ENCODE measurements at places on chromosomes 2 and 18.

- no peak for DNase-seq
Observed at GRCh38 chr2:1032030-1032429, 81.4 kb downstream of the SNTG2 start.

GRCh38 chr18:9000733-9001132 is 101.8 kb upstream of the NDUFV2 start:
- no peak for DNase-seq

GRCh38 chr2:52072949-52073348 is 1041.0 kb upstream of the NRXN1 start:
- DNase-seq = no peak

DNA sequence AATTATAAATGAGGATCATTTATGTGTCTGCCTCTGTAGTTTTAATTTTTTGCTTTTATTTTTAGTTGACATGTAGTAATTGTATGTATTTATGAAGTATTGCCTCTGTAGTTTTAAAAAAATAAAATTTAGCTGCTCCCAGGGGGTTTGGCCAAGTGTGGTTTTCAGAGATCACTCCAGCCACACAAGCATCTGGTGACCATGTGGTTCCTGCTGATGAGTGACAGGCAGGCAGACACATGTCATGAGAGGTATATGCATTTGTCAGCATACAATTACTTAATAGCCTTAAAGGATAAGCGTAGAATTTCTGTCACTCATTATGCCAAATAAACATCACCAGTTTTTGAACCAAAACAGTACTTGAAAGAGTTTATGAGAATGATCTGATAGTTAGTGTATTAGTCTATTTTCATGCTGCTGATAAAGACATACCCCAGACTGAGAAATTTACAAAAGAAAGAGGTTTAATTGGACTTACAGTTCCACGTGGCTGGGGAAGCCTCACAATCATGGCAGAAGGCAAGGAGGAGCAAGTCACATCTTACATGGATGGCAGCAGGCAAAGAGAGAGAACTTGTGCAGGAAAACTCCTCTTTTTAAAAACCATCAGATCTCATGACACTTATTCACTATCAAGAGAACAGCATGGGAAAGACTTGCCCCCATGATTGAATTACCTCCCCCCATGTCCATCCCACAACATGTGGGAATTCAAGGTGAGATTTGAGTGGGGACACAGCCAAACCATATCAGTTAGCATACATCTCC is 29.6 kb downstream of the MREG start:
- DNase-seq = no peak

DNA sequence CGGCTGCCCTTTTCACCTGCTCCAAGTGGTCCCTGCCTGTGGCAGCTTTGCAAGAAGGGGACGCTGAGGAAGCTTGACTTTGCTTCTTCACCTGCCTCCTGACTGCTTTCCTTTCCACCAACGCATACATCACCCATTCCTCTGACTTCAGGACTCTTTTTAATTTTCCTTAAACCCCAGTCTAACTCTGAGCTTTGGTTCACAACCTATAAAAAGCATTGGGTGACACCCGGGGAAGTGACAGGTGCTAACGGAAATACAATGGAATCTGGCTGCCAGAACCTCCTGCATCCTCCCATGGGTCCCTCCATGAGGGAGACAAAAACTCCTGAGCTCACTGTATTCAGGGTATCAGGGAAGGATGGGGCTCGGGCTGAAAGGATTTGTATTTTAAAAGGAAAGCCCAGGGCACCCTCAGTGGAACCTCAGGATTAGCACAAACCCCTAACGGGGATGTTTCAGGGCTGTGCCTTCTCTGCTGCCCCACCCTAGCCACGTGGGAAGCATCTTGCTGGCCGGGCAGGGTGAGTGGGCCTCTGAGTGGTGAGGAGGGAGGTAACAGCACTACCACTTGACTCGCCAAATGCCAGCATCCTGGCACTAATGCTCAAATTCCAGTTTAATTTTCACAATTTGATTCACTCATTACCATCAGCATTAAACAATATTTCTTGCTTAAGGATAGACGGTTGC is 284.8 kb downstream of the CELF4 start:
- DNase-seq = no peak

DNA sequence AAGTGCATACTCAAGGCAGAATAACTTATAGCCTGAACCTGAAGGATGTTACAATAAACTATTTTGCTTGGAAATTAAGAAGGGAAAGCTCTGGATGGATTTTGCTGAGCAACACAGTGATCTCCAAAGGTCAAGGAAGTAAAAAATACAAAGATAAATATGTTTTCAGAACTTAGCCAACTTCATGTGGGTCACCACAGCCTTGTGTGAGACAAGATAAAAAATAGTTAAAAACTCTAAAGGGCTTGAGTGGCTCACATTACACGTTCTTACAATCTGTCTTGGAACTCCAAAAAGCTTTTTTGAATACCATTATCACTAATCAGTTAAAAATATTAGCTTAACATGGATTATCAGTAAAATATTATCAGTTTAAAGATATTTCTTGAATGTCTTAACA is 28.9 kb upstream of the MTX2 start:
- DNase-seq = no peak

DNA sequence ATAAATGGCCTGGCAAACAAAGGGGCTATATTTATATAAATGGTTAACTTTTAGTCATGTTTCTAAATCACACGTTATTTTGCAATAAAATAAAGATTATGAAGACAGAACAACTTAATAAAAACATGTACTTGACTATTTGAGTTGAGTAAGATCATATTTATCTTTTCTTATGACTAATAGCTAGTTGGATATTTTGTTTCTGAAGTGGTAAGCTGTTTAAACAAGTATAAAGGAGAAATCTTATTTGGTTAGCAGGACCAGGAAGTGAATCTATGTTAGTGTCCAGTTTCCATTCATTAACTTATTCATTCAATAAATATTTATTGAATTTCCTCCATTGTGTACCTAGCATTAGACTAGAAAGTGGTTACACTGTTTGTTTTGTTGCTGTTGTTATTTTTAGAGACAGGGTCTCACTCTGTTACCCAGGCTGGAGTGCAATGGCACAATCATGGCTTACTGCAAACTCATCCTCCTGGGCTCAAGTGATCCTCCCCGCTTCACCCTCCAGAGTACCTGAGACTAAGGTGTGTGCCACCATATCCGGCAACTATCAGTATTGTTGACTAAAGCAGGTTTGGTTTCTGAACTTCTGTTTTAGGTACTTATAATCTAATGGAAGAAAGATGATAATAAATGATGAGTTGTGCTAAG is 312.6 kb downstream of the DPP10 start:
- DNase-seq = no peak

GRCh38 chr2:168698969-168699368 is 103.5 kb upstream of the NOSTRIN start:
- DNase-seq = no peak

- peak; percentile 85 for DNase-seq
Observed at GRCh38 chr2:130836501-130837174, at the start of gene ARHGEF4. Gene ARHGEF4 (plus strand): TSS chr2:130836914. CDS start chr2:130836954, 40 bp downstream.

GRCh38 chr2:160388464-160389263 is 104.9 kb downstream of the RBMS1 start:
- no peak for DNase-seq

DNA sequence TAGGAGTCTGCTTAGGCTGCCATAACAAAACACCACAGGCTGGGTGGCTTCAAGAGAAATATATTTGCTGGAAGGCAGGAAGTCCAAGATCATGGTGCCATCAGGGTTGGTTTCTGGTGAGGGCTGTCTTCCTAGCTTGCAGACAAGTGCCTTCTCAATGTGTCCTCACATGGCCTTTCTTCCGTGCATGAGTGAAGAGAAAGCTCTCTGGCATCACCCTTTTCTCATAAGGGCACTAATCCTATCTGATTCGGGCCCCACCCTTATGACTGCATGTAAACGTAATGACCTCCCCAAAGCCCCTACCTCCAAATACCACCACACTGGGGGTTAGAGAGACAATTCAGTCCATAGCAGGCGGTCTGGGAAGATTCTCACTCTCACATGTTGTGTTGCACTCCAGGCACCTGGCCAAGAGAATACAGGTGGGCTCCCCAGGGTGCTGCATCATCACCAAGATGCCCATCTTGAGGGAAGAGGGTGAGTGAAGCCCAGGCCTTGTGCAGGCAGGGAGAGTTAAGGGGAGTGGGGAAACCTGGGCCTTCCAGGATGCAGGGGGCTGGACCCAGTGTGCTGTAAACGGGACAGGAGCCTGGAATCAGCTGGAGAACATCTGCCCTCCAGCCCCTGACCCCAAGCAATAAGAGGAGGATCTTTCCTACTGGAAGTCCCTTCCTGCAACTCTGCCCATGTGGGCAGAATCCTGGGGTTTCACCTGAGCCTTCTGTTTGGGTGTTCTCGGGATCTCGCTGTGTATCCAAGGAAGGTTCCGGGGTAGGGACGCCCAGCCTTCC is 10.2 kb downstream of the CATIP start:
- no peak for DNase-seq

GRCh38 chr18:379681-380330 is 112.0 kb upstream of the THOC1 start:
- DNase-seq = peak; percentile 47

DNA sequence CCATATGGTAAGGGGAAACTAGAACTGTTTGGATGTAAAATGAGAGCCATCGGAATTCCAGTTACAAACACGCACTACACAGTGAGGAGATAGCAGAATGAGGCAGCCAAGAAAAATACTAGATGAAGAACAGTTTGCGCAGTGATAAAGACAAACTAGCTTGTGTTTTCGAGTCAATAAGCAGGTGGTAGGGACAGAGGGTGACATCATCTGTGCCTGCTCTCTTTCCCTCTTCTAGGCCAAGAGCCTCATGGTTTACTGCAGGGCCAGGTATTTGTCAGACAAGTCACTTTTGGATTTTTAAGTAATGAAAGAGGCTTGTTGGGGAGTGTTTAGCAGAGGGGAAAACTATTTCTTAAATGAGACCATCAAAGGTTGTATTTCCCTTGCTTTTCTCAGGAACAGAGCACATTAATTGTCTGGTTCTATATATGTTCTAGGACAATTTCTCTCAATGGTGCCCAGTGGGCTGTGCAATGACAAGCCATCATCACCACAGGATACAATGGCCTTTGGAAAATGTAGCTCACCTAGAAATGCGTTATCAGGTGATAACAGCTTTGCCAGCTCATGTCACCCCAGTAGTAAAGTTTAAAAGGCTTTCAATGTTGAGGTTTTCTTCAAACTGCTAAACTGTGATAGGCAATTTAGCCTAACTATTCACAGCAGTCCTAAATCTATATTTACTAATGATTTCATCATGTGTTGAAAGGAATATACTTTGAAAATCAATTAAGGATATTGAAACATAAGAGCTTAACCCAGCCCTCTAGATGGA is 1210.3 kb upstream of the ZEB2 start:
- no peak for DNase-seq

DNA sequence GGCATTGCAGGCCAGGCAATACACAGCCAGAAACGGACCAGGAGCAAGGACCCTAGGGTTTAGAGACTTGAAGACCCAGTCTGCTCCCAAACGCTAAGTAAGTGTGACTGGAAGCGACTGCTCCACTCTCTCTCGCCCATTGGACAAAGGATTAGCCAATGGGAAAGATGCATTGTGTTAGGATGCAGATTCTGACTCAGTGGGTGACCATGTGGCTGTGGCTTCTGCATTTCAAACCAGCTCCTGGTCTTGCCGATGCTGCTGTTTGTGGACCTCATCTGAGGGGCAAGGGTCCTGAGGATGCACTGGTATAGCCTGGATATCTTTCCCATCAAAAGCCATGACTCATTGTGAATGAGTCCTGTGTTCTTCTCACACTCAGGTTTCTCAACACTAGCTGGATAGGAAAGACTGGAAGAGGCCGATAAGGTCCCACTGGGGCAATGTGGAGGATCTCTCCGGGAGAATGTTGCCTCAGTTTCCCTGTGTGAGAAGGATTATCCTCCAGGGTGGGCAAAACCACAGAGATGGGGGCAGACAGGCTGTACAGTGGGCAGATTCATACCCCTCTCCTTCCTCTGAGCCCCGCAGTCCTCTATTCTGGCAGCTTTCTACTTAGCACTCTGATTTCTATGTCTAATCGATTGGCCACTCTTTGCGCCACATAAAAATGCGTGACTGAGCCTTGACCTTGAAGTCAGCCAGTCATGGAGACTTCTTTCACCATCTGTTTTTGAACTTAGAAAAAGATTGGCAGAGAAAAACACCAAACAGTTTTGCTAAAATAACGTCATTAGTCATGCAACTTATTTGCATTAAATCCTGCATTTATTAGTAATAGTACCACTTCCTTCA is 257.1 kb downstream of the PRKCE start:
- no peak for DNase-seq

DNA sequence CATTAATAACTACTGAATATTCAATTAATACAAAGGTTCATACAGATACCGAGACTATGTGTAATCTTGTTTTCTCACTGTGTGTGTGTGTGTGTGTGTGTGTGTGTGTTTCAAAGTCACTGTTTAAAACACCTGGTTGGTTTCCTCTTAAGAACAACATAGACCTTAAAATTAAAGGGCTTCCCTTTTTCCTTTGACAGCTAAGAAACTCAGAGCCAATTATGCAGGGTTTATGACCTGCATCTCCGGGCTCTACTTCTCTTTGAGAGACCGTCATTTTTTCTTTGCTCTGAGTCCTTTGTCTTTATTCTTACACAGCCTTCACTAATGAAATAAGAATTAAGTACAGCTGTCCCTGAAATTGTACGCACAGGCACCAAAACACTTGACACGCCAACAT is 145.6 kb downstream of the HDAC4 start:
- no peak for DNase-seq

- DNase-seq = peak; percentile 45
Observed at GRCh38 chr2:174333372-174334277, 1.1 kb upstream of the SP9 start.

GRCh38 chr2:225120186-225120585 is 77.9 kb upstream of the DOCK10 start:
- DNase-seq = no peak

DNA sequence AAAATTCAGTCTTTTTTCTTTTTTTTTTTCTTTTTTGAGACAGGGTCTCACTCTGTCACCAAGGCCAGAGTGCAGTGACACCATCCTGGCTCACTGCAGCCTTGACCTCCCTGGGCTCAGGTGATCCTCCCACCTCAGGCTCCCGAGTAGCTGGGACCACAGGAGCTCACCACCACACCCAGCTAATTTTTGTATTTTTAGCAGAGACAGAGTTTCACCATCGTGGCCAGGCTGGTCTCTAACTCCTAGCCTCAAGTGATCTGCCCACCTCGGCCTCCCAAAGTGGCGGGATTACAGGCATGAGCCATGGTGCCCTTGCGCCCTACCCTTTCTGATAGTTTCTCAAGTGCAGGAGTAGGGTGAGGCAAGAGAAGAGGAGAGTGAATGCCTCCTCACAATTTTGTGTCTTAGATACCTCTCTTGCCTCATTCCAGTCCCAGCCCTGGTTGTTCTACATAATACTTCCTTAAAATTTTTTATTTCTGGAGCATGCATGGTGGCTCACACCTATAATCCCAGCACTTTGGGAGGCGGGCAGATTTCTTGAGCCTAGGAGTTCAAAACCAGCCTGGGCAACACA is 68.2 kb upstream of the CAB39 start:
- DNase-seq = no peak

Measured in nephron progenitor cell (in vitro differentiated cells).